ENCODE measurements at places on chromosomes 3 and 15.

DNA sequence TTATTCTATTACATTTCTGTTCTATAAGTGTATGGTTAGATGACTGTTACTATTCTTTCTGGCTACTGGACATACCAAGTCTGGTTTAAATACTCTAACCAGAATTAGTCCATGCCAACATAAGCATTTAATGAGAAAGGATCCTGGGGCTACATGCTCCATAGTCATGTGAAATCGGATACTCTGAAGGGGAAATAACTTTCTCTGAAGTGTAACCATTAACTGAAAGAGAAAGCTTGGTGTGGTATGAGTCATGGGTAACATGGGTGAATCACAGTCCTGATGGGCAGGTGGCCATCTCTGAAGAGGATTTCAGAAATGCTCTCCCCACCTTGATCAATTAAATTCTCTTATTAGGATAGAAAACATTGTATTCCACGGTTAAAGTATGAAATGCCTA lies 69.4 kb downstream of the FHIT start:
- DNase-seq = no peak

GRCh38 chr3:48467110-48467454 lies 20.5 kb downstream of the ATRIP start:
- no peak for DNase-seq

GRCh38 chr15:28917791-28918140 lies 32.0 kb downstream of the APBA2 start:
- no peak for DNase-seq

DNA sequence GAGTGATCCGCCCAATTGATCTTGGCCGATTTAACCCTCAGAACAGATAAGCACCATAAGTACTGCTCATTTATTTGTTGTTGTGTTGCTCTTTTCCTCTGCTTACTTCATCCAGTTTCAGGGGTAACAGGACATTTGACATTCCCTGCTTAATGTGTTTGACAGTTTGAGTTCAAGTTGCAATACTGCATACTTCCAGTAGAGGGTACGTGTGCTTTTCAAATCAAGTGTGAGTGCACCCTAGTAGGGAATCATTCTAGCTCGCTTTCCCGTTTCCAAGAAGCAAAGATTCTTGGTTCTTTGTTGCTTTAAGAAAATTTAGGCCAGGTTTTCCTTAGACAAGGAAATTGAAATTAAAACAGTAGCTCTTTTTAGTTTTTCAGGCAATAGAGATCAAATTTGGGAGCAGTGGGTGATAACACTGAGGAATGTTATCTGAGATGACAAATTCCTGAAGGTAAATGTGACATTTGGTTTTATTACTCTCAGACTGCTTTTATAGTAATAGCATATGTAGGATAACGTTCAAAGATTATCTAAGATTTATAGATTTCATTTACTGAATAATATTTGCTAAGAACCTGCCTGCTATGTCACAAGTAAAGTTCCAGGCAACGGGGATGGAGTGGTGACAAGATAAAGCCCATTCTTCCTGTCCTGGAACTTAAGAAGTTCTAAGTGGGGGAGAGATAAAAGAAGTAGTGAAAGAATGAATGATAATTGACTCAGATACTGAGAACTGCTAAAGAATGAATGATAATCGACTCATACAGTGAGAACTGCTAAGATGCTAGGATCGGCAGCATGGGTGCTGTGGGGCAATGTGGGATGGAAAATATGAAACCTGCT lies 73.3 kb downstream of the SYNPR start:
- DNase-seq = peak; percentile 36

DNA sequence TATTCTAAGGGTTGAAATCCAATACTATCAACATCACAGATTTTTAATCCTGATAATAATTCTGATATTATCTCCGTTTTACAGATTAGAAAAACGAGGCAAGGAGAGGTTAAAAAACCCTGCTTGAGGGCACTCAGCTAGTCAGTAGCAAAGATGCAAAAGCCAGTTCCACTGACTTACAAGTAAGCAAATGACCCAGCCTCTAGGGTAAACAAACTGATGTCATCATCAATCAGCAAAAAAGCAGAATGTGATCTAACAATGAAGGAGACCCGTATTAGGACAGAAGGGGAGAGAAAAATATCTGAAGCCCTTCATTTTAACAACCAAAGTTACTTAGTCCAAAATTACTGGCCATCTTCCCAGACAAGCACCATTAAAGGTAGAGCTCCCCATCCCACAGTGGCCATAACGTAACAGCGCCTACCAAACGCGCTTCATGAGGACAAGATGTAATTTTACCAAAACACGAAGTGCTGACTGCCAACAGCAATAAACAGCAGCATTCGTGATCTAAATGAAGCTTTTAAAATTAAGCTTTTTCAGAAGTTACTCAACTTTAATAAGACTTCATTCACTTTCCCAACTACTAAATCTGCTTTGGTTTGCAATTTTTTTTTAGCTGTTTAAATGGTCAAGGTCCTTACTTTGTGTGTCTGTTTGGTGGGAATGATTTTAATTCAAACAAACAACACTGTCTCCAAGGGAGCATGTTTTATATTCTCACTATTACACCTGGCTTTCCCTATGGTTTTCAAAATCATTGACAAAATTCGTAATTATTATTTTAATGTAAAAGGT lies 176.6 kb downstream of the OSBPL10 start:
- DNase-seq = no peak

DNA sequence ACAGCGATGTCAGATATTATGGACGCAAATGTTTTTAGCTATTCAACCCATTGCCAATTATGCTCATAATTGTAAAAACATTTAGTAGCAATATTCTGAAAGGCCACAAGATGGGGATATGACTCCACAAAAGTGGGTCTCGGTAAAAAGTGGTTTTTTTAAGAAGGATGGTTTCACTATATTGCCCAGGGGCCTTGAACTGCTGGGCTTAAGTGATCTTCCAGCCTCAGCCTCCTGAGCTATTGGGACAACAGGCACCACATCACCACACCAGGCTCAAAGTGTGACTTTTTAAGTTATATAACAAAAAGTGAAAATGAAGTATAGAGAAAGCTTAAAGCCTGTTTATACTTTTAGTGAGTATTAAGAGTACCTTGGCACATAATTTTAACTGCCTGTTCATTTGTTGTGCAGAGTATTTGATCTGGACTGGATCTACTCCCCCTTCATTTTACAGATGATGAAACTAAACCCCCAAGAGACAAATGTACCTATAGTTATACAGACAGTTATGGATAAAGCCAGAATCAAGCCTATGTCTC lies 9.4 kb downstream of the NAA50 start:
- peak; percentile 33 for DNase-seq

- DNase-seq = no peak
Measured at GRCh38 chr3:72153477-72154314, 368.7 kb upstream of the PROK2 start.

- no peak for DNase-seq
Measured at GRCh38 chr15:100887211-100887913, 7.7 kb downstream of the ALDH1A3 start.

- DNase-seq = peak; percentile 56
Measured at GRCh38 chr3:111735243-111735758, 123.8 kb upstream of the PHLDB2 start.

GRCh38 chr3:69051756-69052471 lies at the start of gene TMF1:
TMF1 (minus strand) TSS chr3:69052333; CDS start chr3:69052086, 247 bp downstream.
- peak; percentile 97 for DNase-seq

DNA sequence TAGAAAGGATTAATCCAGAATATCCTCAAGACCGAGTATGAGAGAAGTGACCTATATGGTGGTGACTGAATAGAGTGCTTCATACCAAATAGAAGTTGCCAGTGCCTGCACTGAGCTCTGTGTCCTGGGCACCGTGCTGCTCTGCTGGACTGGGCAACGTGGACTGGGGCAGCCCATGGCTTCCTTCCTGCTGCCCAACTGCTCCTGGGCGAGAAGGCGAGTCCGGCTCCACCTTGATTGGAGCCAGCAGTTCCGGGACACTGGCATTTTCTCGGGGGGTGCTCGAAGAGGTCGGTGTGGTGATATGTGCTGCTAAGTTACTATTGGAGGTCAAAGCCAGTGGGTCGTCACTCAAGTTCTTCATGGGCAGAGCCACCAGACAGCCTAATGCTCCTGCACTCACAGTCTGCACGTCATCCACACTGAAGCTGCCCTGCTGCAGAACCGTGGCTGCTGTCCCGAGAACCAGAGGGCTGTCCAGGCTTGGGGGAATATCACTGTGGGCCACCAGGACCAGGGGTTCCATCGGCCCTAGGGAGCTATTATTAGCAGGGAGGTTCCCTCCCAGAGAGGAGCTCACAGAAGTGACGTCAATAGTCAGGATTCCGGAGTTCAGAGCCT lies 14.1 kb downstream of the ZXDC start:
- no peak for DNase-seq

DNA sequence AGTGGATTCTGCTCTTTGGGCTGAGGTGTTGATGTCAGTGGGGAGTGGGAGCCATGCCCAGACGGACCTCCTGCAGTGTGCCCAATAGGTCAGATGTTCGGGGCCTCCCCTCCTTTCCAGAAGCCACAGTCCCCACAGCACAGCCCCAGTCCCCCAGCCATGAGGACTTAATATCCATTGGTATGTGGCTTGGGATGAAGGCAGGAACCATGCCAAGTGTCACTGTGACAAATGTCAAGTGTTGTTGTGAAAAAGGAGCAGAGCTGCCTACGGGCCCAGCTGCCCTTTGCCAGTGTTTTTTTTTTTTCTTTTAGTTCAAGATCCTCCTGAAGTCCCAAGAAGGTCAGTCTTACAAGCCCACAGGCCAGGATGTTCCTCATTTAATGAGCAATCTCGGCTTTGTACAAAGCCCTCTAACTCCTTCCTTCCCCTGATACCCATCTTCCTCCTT lies 12.2 kb downstream of the SEMA3G start:
- DNase-seq = no peak

GRCh38 chr3:186580785-186581184 lies 10.3 kb downstream of the DNAJB11 start:
- DNase-seq = no peak

DNA sequence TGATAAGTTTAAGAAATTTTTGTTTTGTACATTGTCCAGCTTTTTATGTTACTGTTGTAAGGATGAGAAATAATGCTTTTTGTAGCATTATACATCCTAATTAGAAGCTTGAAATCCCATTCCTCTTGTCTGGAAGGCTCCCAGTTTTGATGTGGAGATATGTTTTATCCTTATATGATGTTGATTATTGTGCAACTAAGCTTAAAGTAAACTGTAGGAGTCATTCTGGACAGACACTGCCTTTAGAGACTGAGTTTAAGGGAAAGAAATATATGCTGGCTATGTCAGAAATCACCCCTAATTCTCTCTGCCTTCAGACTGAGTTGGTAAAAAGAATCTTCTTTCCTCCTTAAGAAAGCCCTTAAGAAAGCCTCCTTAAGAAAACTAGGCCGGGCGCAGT lies 670.4 kb downstream of the ZPLD1 start:
- no peak for DNase-seq

DNA sequence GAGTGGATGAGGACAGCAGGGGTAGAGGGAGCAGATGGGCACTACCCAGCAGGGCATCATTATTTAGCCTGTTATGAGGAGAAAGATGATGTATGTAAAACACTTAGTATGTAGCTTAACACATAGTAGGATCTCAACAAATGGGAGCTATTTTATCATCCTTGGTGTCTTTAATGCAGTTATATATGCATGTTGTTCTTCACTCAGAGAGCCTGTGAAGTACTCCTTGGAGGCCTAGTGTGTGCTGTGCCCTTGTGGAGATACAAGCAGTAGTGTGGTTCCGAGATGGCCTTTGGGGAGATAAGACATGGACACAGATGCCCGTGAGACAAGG lies 124.2 kb downstream of the LIPC start:
- DNase-seq = no peak
